ENCODE measurements at places on chromosomes 4 and X. TPM values are rescaled to one million over a fixed set of nuclear protein-coding genes. Genes with fewer than 3 reads are reported as not detected.

Gene ARHGEF6
- total RNA-seq = 15.6 TPM

Gene ATOH1
- not detected for total RNA-seq

Gene ADH7
- 1.1 TPM for total RNA-seq

Gene TBX22
- total RNA-seq = 1.3 TPM

Gene PARM1
- total RNA-seq = 47.4 TPM

Gene PHOX2B
- 0.55 TPM for total RNA-seq

Gene RAB39B
- total RNA-seq = 12.3 TPM

Gene FGF2
- 26.3 TPM for total RNA-seq

Gene ARSJ
- total RNA-seq = 6.1 TPM

Gene TRPC3
- total RNA-seq = 5.3 TPM

Gene SLC25A5
- total RNA-seq = 109 TPM

Gene FANCB
- total RNA-seq = 7.9 TPM

Gene AR
- total RNA-seq = 8.9 TPM

Gene PABPC1L2A
- total RNA-seq = not detected

Gene TASL
- 1.8 TPM for total RNA-seq

Gene SLC10A6
- 0.99 TPM for total RNA-seq

Gene MAP7D2
- 3.0 TPM for total RNA-seq

Gene SYTL5
- 4.1 TPM for total RNA-seq

Gene RHOXF2
- total RNA-seq = not detected

Data from camera-type eye (tissue), 1 donor.